ENCODE measurements at places on chromosomes 6 and 20.

DNA sequence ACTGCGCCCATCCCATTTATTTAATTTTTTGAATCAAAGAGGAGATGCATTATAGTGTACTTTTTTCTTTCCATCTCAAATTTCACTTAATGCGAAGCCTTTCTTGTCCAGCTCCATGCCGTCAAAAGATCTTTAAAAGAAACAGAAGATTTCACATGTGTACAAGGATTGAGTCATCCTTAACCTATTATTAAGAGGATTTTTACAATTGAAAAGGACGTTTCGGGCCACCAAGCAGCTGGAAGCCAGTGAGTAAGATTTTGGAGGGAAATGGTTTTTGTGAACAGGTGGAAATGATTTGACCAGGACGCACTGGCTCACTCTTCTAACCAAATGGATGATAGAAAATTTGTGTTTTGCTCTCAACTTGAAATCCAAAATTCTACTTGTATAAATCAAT, 15.1 kb upstream of the CCDC170 start:
- DNase-seq, result no peak

DNA sequence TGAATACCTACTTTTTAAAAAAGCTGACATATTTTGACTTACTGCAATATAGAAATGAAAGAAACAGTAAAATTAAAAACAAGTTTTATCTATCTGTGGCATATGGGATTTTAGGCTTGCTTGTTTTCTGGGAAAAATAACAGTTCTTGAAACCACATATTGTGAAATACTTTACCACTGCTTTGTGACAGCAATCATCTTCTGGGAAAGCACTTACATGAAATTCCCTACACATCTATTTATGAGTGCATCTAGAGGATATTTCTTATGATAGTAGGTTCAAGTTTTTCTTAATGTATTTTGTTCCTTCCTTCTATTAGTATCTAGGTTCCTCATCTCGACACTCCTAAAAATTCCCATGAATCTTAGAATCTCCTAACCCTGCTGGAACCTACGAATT, 75.2 kb downstream of the STXBP5 start:
- no peak for DNase-seq

GRCh38 chr6:161984713-161985112, 710.9 kb upstream of the AGPAT4 start:
- no peak for DNase-seq

DNA sequence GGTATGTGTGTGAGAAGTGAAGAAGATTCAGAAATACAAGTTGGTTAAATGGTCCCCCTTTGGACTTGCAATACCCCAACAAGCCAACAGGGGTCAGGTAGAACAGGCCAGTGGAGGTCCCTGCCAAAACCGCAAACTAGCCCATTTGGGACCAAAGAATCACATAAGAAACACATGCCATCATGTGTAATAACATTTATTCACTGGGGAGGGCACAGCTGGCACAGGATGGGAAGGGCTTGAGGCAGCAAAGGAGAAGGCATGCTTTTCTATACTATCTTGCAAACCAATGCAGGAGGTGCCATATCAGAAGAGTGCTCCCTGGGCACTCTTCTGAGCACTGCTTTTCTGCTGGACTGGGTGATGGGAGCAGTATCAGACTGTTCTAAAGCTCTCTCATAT, 116.1 kb upstream of the TRAF3IP2 start:
- DNase-seq, result peak; percentile 70

GRCh38 chr6:88730611-88731011, 232.8 kb downstream of the RNGTT start:
- no peak for DNase-seq

DNA sequence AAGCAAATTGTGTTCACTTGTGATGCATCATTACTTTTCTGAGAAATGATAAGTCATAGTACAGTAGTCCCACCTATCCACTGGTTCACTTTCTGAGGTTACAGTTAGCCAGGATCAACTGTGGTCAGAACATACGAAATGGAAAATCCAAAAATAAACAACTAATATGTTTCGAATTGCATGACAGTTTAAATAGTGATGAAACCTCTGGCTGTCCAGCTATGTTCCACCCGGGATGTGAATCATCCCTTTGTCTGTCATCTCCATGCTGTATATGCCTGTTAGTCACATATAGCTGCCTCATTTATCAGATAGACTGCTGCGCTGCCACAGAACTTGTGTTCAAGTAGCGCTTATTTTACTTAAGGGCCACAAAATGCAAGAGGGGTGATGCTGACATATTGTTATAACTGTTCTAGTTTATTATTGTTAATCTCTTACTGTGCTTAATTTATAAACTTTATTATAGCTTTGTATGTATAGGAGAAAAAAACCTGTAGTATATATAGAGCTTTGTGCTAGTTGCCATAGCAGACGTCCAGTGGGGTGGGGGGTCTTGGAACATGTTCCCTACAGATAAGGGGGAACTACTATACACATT, 29.2 kb downstream of the AFDN start:
- no peak for DNase-seq

GRCh38 chr6:121157906-121158305, 176.4 kb downstream of the TBC1D32 start:
- DNase-seq, result no peak

GRCh38 chr6:9009931-9010330, 574.6 kb upstream of the SLC35B3 start:
- no peak for DNase-seq

DNA sequence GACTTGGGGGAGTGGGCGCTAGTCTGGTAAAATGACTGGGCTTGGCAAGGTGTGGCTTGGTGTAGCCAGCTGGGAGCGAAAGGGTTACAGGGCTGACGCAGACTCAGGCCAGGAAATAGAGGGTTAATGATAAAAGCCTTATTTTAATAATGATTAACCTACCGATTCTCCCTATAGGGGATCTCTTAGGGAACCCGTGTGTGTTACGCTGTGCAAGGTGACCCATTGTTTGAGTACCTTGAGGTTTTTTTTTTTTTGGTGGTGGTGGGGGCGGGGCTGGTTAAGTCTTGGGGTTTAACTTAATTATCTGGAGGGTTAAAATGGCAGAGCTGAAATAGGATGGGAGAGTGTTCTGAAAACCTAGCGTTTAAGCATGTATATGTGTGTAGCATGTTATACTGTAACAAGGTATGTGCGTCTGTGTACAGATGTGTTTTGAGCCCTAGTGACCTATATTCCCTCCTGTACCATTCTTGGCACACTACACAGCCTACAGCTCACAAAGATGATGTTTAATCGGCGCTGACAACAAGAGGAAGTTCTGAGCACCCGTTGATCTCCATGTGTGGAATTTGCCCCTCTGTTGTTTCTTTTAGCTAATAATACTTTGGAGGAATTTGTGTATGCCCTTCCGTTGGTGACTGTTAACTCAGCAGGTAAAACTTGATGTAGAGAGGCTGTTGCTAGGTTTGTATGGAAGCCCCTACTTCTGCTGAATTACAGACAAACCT, 1.3 kb downstream of the CARMIL1 start:
- no peak for DNase-seq

- no peak for DNase-seq
Observed at GRCh38 chr20:20457392-20458126, 89.7 kb downstream of the INSM1 start.

DNA sequence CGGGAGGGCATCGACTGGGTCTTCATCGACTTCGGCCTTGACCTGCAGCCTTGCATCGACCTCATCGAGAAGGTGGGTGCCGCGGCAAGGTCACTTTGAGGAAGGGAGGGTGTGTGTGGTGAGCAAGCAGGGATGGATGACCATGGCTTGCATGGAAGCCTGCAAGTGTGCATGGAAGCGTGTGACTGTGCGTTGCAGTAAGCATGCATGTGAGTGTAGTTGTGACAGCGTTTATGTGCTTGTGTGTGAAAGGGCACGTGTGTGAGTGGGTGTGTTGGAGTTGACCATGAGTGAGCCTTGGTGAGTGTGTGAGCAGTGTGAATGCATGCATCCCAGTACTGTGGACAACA, 32.5 kb downstream of the MYH7B start:
- no peak for DNase-seq

DNA sequence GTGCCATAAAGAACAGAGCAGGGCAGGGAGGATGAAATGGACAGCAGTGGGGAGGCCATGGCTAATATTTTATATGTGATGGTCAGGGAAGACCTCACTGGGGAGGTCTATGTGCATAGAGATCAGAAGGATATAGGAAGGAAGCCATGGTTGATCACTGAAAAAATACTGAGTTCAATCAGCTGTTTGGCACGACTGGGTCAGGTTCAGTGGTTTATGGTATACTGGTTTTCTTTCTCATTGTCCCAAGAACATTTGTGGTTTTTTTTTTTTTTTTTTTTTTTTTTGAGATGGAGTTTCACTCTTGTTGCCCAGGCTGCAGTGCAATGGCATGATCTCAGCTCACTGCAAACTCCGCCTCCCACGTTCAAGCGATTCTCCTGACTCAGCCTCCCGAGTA, 78.3 kb upstream of the TIAM2 start:
- DNase-seq, result no peak

- DNase-seq, result no peak
Observed at GRCh38 chr20:32775336-32775991, 13.3 kb downstream of the DNMT3B start.

DNA sequence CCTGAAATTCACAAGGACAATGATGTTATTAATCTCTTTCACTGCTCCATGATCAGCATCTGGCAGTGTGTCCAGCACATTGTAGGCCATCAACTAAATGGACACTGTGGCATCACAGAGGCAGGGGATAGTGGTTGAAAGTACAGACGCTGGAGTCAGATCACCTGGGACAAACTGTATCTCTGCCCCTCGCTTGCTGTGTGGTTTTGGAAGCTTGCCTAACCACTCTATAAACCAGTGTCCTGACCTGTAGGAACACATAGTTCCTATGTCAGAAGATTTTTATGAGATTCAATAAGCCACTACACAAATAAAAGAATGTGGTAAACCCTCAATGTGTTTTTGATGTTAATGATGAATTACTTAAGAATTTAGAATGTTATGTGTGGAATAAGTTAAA, 219.3 kb upstream of the RNF217 start:
- no peak for DNase-seq

GRCh38 chr6:56101141-56101553, 146.2 kb downstream of the COL21A1 start:
- no peak for DNase-seq

- peak; percentile 49 for DNase-seq
Observed at GRCh38 chr20:63116412-63117106, 99.4 kb downstream of the YTHDF1 start.

GRCh38 chr20:62219992-62220665, at the start of gene HRH3:
TSS of gene HRH3 (minus strand) at chr20:62220278. CDS start at chr20:62219970, 308 bp downstream.
- peak; percentile 71 for DNase-seq

- no peak for DNase-seq
Observed at GRCh38 chr6:33702345-33702977, 9.0 kb downstream of the UQCC2 start.

GRCh38 chr6:135185483-135185882, 4.4 kb downstream of the MYB start:
- no peak for DNase-seq

DNA sequence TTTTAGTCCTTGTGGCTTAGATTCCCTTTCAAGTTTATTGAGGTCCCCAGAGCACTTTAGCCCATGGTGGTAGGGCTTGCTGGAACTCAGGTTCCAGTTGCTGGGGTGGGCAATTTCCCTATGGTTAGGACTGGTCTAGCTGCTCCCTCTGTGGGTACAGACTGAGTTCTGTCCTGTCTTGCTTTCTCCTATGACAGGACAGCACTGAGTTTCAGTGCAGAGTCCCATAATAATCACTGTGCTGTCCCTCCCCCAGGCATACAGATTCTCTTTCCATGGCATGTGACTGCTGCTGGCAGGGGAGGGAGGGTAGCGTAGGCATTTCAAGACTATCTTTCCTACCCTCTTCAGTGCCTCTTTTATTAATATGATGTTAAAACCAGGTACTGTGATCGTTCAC, 17.1 kb upstream of the ERVFRD-1 start:
- DNase-seq, result no peak

GRCh38 chr6:111920578-111920977, 47.3 kb upstream of the FYN start:
- DNase-seq, result no peak

DNA sequence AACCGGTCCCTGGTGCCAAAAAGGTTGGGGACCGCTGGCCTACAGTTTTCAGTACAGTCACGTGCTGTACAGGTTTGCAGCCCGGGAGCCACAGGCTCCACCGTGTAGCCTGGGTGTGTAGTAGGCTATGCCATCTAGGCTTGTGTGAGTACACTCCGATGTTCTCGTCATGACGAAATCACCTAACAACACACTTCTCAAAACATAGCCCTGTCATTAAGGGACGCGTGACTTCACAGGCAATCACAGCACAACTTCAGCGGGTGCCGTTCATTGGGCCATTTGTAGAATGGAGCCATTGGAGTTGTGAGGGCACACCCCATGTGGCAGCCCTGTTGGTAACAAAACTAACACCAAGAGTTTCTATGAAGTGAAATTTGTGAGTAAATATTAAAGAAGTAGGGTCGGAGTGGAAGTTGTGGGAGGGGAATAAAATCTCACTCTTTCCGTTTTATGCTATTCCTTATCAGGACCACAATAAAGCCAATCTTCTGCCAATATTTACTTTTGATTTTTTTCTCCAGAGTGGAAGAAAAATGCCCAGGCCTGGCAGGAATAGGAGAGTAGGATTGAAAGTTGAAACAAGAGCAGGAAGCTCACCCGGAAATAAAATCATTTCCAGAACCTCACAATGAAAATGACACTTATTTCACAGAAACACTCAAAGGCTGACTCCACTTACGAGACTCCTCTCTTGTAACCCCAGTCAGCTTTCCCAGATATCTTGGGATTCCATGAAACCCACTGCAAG, 63.7 kb upstream of the PTPN1 start:
- DNase-seq, result no peak

GRCh38 chr6:111995404-111995803, 58.5 kb upstream of the CCN6 start:
- no peak for DNase-seq

All from left hindlimb (tissue), 1 donor.